Activated CD8-positive, alpha-beta memory T cell treated with anti-CD3 and anti-CD28 coated beads for 24 hours (primary cell): ENCODE measurements at places on chromosomes 7 and 10.

DNA sequence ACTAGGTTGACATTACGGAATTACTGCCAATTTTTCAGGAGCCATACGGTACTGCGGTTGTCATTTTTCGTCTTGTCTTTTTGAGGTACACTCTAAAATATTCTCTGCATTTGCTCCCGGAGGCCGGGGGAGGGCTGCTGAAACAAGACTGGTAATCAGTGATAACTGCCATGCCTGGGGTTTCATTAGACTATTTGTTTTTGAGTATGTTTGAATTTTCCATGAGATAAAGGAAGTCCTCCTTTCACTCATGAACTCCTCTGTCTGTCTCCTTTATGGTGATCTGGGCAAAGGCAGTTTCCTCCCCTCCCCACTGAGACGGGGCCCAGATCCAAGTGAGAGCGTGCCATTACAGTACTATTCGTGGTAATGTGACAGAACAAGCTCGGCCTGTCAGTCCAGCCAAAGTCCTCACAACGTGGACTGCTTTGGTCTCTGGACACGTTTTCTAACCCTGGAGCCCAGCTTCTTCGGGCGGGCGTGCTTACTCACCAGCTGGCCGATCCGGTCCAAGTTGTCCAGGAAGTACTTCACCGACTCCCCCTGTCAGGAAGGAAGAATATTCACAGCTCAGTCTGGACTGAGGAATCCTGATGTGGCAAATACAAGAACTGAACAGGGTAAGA is 45.1 kb downstream of the AMZ1 start:
- DNase-seq = no peak

- no peak for DNase-seq
Measured at GRCh38 chr10:77911535-77912123, 14.9 kb downstream of the DLG5 start.

DNA sequence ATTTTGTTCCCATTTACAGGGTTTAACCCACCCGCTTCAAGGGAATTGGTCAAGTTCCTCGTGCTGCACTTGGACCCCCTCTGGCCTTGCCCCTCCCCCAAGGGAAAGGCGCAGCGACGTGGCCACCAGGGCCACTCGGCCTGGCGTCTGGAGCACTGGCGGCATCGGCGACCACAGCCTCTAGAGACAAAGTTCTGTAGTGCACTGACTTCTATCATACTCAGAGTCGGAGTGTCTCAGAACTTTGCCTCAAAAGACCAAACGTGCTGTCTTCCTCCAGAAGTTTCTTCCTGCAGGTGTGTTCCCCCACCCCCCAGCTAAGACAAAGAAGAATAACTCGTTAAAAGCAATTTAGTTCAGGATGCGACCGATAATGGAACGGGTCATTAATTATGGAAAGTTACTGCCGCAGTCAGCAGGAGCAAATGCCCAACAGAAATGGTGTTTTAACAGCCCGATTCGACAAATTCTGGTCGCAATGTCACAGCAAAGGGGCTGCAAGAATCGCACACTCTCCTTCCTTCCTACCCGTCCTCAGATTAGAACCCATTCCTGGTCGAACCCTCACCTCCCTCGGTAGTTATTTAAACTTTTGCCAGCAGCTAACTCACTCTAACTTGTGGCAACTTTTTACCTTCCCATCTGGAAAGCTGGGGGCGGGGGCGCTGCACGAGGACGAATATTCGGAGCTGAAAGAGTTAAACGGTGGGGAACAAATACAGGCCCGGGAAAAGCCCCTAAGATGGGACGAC is 202.1 kb upstream of the NFE2L3 start:
- DNase-seq = no peak

DNA sequence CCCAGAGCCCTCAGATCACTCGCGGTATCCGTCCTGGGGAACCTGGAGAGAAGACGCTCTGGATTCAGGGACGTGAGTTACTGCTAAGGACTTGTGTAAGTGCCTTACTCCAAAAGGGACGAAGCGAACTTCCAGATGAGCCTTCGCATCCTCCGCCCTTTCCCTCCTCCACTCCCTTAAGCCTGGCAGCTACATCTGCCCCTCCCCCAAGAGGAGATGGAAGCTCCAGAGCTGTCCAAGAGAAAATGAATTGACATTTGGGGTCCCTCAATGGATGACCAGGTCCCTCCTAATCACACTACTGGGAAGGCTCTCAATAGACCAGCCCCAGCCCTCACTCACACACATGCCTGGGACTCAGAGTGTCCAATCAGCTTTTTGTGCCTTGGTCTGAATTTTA is 31.3 kb upstream of the GDF10 start:
- peak; percentile 52 for DNase-seq

GRCh38 chr7:45659496-45660139 is 85.5 kb downstream of the ADCY1 start:
- peak; percentile 38 for DNase-seq

DNA sequence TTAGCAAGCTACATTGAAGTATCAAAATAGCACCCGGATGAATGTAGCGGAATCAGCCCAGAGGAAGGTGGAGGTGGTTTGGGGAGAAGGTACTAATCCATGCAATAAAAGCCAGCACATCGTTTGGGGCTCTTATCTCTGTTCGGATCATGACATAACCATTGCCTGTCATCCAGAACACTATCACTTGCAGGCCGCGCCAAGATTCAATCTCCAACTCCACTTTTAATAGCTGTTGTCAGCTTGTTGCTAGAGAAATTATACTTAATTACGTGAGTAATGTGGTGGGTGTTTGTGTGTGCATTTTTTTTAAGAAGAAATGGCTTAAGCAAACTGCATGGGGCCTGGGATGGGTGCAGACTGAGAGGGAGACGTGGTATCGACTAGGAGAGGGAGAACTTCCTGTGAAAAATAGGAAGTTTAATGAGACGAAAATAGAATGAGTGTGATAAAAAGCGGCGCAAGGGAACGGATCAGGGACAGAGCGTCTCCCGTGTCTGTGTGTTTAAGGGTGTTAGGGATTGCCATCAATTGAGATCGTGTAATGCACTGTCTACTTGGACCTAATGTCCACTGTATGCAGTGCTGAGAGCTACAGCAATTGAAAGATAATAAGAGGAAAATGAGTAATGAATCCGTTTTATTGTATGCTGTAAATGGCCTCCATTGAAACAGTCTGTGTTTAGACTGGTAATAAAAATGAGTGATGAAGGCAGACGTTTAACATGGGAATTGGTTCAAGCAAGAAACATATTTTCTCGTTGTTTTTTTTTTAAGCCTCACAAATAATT is 27.6 kb upstream of the SFMBT2 start:
- no peak for DNase-seq

DNA sequence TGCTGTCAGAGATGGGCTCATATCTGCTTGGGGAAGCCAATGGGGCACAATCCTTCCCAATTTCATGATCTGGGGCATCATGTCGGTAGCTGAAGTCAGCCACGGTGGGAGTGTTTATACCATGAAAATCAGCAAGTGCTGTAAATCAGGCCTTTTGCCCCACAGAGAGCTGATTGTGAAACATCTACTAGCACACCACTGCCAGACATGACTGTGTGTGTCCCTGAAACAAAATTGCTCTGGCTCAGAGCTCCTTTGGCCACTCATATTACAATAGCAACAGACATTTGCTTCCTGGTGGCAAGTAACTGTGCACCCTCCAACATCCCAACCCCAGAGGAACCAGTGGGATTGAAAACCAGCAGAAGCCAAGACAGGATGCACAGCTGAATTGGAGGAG is 23.7 kb downstream of the GPR26 start:
- no peak for DNase-seq

DNA sequence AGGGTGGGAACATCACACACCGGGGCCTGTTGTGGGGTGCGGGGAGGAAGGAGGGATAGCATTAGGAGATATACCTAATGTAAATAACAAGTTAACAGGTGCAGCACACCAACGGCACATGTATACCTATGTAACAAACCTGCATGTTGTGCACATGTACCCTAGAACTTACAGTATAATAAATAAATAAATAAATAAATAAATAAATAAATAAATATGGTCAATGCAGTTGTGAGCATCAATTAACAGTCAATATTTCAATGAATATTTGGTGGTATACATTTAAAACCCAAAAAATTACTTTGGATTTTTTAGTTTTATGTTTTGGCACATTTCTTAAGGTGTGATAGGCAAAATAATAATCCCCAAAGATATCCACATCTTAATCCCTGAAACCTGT is 15.6 kb downstream of the TRDMT1 start:
- DNase-seq = no peak

GRCh38 chr10:133024704-133025557 is 62.8 kb upstream of the ADGRA1 start:
- DNase-seq = no peak

GRCh38 chr7:121304102-121304658 is 24.6 kb upstream of the WNT16 start:
- DNase-seq = no peak

DNA sequence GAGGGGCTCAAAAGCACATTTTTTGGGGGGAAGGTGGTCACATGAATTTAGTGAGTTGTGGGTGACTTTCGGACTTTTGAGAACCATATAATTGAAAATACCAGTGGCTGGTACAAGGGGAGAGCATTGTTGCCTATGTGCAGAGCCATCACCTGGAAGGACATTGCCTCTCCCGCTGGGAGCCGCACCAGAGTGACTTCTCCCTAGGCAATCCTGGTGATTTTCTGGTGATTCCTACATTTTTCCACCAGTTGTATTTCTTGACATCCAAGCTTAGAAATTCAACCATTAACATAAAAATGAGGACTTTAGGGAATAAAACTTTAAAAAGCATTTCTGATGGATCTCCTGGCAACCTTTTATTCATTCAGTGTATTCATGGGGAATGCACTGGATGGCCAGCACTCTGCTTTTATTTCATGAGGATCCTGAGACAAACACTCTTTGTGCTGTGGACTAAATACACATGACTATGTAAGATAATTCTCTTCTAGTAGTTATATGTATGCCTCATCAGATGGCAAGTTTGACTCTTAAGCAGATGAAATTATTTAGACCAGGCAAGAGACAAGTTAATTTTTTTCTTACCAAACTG is 41.8 kb upstream of the MKI67 start:
- DNase-seq = no peak

- DNase-seq = no peak
Measured at GRCh38 chr7:135745703-135746312, 2.8 kb downstream of the FAM180A start.

DNA sequence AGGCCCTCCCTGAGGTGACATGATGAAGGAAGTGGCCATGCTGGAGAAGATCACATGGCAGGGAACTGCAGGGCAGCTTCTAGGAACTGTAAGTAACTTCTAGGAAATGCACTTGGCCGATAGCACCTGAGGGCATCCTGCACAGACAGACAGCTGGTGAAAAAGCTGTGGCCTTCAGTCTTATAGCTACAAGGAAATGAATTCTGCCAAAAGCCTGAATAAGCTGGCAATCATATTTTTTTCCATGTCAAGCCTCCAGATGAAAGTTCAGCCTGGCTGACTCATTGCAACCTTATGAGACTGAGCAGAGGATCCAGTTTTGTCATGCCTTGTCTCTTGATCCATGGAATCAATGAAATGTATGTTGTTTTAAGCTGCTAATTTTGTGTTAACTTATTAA is 91.1 kb upstream of the CACNA2D1 start:
- no peak for DNase-seq

DNA sequence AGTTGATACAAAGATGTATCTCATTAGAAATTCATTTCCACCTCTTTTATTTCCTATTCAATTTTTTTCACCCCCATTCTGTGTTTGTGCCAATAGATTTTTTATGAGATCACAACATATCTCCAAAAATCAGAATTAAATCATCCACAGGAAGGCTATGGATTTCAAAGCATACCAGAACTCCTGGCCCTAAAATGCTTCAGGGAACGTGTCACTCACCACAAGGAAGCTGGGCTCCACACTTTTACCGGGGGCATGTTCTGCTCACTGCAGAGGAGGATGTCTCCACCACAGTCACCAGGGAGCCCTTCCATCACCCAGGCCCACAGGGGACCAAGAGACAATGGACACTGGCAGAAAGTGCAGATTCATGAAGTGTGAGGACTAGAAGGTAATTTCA is 456.8 kb downstream of the KCNMA1 start:
- no peak for DNase-seq

DNA sequence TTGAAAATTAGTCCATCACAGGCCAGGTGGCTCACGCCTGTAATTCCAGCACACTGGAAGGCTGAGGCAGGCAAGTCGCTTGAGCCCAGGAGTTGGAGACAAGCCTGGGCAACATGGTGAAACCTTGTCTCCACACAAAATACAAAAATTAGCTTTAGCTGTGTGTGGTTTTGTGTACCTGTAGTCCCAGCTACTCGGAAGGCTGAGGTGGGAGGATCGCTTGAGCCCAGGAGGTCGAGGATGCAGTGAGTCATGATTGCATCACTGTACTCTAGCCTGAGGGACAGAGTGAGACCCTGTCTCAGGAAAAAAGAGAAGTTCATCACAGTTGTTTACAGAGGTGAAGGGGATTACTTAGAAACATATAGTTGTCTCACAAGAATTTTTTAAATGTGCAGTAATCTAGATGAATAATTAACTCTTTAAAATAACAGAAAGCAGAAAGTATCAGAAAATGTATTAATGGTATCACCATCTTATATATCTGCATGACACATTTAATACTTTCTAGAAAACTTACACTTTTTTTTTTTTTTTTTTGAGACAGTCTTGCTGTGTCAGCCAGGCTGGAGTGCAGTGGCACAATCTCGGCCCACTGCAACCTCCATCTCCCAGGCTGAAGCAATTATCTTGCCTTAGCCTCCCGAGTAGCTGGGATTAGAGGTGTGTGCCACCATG is 8.9 kb downstream of the LCOR start:
- DNase-seq = no peak

DNA sequence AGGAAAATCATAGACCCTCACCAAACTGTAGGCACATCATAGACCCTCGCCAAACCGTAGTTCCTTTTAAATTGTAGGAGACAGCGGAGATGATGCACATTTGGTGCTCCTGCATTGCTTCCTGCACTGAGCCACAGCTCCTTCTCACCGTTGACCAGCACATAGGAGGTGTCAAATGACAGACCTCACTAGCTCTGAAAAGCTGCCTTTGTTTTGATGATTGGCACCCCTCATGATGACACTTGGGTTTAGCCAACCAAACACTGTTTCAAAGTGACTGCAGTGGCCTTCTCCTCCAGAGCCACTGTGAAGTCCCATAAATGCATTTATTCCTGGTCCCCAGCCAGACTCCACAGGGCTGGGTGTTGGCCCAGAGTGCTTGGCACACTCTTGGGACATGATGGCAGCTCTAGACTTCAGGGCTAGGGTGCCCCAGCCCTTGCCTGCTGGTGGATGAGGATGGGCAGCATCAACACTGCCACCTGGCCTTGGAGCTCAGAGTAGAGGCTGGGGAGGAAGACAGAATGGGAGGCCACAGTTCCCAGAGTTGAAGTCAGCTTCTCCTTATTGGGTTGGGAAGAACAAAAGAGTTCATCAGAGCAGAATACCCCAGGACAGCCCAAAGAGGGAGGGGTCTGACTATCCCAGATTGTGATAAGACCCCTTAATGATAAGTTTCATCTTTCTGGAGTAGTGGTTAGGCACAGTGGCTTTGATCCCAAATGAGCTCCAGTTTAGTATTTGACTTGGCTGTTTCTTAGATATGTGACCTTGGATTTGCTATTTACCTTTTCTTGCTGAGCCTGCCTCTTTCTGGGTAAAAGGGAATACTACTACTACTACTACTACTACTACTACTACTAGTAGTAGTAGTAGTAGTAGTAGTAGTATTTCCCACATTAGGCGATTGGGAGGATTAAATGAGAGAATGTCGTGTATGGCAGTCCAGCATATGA is 75.3 kb downstream of the MTPN start:
- DNase-seq = no peak
